ENCODE measurements at places on chromosomes 6 and 20.
A peak's percentile ranks its signal among the peaks of the same experiment; 100 is the strongest.

- peak; percentile 45 for DNase-seq
These were observed 3.9 kb downstream of the SDC4 start for GRCh38 chr20:45344168-45344860.

GRCh38 chr6:5580736-5581581, 319.6 kb downstream of the FARS2 start:
- no peak for DNase-seq

GRCh38 chr6:108609276-108609769, 48.6 kb downstream of the FOXO3 start:
- DNase-seq, result no peak

- DNase-seq, result peak; percentile 0
These were observed 17.6 kb upstream of the TM9SF4 start for GRCh38 chr20:32091888-32092346.

GRCh38 chr6:123806561-123806960, 2.9 kb downstream of the NKAIN2 start:
- no peak for DNase-seq

DNA sequence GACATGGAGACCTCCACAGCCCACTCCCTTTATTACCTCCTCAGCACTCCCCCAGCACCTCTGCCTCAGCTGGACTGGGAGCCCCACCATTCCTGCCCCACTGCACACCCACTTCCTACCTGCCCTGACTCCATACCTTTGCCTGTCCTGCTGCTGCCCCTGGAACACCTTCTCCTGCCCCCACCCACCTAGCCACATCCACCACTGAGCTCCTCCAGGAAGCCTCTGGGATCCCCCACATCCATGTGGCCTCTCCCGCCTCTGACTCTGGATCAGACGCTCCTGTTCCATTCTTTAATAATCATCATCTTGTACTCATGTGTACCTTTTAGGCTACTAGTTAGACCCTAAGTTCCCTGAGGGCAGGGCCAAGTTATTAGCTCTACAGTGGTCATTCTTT, 2.2 kb upstream of the SDCBP2 start:
- no peak for DNase-seq

- no peak for DNase-seq
These were observed 337.7 kb upstream of the PRND start for GRCh38 chr20:4383961-4384360.

DNA sequence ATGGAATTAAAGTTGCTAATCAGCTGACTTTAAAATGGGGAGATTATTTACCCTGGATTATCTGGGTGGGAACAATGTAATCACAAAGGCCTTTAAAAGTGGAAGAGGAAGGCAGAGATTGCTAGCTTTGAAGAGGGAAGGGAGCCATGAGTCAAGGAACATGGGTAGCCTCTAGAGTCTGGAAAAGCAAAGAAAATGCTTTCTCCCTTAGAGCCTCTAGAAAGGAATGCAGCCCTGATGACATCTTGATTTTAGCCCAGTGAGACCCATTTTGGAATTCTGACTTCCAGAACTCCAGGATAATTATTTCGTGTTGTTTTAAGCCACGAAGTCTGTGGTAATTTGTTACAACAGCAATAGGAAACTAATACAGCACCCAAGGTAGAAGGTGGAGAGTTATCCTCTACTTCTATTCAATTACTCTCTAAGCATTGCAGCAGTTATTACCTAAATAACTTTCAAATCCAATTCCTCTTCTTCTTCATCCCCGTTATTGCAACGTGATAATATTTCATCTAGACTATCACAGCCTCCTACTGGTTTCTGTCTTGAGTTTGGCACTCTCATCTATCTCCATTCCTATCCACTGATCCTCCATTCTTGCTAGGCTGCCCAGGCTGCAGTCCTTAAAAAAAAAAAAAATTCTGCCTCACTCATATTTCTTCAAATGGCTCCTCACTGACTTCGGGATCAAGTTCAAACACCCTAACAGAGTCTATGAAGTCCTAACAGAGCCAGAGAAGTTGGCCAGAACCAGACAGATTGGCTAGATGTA, 224.3 kb downstream of the BTBD9 start:
- no peak for DNase-seq

Measured in anterior cingulate cortex (tissue), 58 donors.